ENCODE measurements at places on chromosomes 7 and 10. TPM values are rescaled to one million over a fixed set of nuclear protein-coding genes. Genes with fewer than 3 reads are reported as not detected.

Gene CDH23
- total RNA-seq: 0.55 TPM

DNA sequence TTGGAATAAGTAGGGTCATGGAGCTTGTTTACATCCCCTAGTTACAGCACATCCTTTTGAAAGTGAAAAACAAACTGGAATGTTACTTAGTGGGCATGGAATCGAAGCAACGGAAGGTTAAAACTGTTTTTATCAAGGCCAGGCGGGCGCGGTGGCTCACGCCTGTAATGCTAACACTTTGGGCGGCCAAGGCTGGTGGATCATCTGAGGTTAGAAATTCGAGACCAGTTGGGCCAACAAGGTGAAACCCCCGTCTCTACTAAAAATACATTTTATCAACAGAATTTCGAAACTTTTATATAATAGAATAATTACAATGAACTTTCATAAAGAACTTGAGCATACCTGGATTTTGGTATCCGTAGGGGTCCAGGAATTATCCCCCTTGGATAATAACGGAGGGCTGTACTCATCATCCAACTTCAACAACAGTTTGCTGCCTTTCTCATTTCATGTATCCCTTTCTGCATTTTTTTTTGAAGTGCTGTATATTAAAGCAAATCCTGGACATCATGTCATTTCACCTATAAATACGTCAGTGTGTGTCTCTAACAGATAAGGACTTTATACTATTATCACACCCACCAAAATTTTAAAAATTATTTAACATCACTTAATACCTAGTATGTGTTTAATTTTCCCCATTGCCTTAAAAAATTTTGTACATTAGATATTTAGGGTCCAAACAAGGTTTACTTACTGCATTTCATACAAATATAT lies 1.3 kb upstream of the TMED4 start:
- DNase-seq: no peak

- no peak for DNase-seq
Observed at GRCh38 chr7:333393-333764, 43.4 kb downstream of the FOXL3 start.

DNA sequence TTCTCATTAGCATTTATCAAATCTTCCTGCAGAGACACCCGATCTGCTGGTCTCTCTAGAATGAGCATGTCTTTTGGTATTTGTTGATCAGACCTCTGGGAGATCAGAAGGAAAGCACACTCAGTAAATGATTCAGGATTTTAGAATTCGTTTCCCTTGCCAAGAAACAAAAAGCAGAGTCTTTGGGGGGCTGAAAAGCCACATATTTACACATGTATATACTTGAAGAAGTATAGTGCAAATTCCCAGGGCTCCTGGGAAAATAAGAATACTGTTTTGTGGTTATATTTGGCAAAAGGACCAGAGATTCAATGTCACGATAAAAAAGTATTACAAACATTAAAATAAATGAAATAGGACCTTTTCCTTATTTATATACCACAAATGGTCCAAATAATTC lies 100.2 kb downstream of the AGMO start:
- DNase-seq: no peak

GRCh38 chr10:105952153-105952552 lies 1212.4 kb downstream of the SORCS1 start:
- no peak for DNase-seq

- no peak for DNase-seq
Observed at GRCh38 chr7:31123321-31123720, 71.2 kb downstream of the ADCYAP1R1 start.

DNA sequence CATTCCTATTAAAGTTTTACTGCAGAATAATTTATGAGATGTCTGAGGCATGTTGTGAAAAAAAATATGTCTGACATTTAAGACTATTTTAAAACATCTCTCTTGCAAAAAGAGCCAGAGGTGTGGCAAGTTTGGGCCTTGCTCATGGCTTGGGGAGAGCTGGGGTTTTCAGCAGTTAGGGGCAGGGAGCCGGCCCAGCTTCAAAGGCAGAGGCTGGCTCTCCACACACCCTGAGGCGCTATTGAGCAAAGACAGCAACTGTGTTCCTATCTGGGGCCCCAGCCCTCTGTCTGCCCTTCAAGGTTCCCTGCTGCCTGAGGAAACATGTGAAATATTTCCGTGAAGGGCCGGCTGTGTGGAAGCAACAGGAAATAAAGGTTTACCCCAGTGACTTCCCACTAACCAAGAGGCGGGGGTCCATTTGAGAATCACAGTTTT lies 94.0 kb downstream of the SORBS1 start:
- no peak for DNase-seq

GRCh38 chr7:98335411-98335977 lies 54.0 kb downstream of the BRI3 start:
- no peak for DNase-seq

Gene NODAL
- not detected for total RNA-seq

- no peak for DNase-seq
Observed at GRCh38 chr7:157964016-157964415, 623.6 kb downstream of the PTPRN2 start.

DNA sequence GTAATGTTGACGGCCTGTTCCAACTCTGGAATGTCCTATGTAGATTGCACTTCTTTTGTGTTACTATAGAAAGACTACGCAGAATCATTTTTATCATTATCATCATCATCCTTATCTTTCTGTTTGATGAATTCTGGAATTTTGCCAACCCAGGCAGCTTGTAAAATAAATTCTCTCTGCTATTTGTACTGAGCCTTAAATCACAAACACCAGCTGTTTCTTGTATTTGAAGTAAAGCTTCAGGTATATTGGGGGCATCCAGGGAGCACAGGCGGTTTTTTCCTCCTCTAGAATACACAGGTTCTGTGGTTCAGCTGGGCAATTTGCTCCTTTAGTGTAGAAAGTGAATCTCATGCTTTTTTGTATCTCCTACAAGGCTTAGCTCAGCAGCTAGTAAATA lies 14.9 kb upstream of the CPA5 start:
- DNase-seq: no peak
